Activated CD8-positive, alpha-beta T cell treated with anti-CD3 and anti-CD28 coated beads for 36 hours (primary cell): ENCODE measurements at places on chromosomes 4 and X. TPM values are rescaled to one million over a fixed set of nuclear protein-coding genes. Genes with fewer than 3 reads are reported as not detected.
A peak's percentile ranks its signal among the peaks of the same experiment; 100 is the strongest.

DNA sequence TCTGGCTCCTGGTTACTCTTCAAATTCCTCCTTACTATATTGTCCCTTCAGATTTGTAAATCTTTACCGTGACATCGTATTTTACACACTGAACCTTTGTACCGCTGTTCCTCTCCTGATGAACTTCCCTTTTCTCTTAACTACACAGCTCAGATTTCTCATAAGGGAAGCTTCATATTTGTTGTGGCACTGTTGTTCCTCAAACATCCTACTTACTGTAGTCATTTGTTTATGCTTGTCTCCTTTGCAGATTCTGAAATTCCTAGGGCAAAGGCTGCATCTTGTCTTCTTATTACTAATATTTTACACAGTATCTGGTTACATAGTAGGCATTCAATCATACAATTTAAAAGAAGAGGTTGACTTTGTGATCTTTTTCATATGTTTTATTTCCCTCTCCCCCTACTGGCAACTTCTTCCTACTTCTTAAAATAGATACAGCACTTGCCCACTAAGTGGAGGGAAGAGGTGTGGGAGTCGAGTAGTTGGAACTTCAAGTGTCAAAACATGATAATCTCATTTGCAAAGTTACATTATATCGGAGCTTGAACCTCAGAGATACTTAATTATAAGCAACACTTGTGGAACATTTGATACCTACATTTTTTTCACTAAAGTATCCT, 50.0 kb downstream of the TET2 start:
- DNase-seq: no peak

The ADH7 gene
- not detected for total RNA-seq

- peak; percentile 47 for DNase-seq
Observed at GRCh38 chrX:55489314-55490009, at the start of gene USP51. TSS of gene USP51 (minus strand) at chrX:55489848. CDS start at chrX:55488939, 909 bp downstream.

GRCh38 chrX:6129195-6129594, 99.5 kb downstream of the NLGN4X start:
- DNase-seq: no peak

The KLHL34 gene
- 0.77 TPM for total RNA-seq

The HTRA3 gene
- not detected for total RNA-seq

GRCh38 chrX:42615161-42615563, 162.8 kb downstream of the PPP1R2C start:
- DNase-seq: peak; percentile 26

DNA sequence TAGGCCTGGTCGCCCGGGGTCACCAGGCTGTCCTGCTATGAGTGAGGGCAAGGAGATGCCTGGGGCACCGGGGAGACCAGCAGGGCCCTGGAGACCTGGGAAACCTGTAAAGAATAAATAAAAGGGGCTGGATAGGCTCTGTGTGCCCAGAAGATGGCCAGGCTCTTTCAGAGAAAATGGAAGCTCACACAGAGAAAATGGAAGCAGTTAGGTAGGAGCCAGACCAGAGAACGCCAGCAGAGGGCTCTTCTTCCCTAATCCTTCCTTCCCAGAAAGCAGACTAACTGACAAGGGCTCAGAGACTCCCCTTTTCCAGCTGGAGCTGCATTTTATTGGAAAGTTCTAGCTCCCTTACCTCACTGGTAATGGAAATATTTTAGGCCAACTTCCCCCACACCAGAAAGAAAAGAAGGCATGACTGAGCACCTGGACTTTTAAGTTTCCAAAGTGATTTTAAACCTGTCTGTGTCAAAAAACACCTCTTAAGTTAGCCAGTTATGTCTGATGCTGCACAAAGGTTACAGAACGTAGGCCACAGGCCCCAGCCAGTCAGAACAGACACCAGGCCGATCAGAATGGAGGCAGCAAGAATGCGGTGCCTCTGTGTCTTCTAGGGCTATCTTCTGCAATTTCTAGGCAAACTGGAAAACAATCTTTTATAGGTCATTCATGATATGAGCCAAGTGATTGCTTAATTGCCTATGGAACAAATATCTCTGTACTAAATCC, 74.0 kb downstream of the ATG4A start:
- no peak for DNase-seq

- no peak for DNase-seq
Observed at GRCh38 chr4:186761393-186761792, 37.7 kb upstream of the FAT1 start.

The SFRP2 gene
- not detected for total RNA-seq

GRCh38 chrX:29587107-29587506, 628.3 kb upstream of the MAGEB2 start:
- no peak for DNase-seq

GRCh38 chr4:108529984-108530905, 90.1 kb upstream of the RPL34 start:
- DNase-seq: no peak

The HELT gene
- total RNA-seq: not detected

The SSX4 gene
- total RNA-seq: not detected

DNA sequence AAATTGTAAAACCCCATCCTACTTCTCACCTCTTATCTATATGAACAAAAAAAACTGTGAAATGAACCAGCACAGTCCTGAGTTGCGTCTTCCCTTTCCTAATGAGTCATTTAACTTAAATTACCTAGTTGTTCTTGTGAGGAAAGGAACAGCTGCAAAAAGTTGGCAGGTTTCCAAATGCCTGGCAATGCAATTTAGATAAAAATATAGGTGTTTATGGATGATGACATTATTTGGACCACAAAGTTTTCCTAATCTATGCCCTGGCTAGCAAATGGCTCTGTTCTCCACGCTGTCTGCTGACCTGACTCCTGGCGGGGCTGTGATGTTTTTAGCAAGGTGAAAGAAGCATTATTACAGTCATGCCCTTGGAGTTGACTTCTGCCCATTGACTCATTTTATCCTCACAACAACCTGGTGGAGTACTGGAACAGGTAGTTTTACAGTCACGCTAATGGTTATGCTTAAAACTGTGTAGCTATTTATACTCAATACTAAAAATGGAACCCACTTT, 29.8 kb upstream of the RELL1 start:
- DNase-seq: peak; percentile 54
